ENCODE measurements at places on chromosomes 16 and 17. TPM values are rescaled to one million over a fixed set of nuclear protein-coding genes. Genes with fewer than 3 reads are reported as not detected.

GRCh38 chr17:61554209-61554608 lies 36.8 kb downstream of the NACA2 start:
- no peak for DNase-seq

GRCh38 chr16:64185954-64186353 lies 935.9 kb downstream of the CDH11 start:
- DNase-seq = no peak

GRCh38 chr16:47034455-47034854 lies 61.0 kb upstream of the DNAJA2 start:
- DNase-seq = no peak

GRCh38 chr17:44029736-44030135 lies 15.0 kb upstream of the TMEM101 start:
- DNase-seq = no peak

The HOXB6 gene
- total RNA-seq = 5.1 TPM

The CAMKK1 gene
- total RNA-seq = 3.6 TPM

The ENKD1 gene
- 42.5 TPM for total RNA-seq

The TBC1D3D gene
- total RNA-seq = not detected

Measured in ascending aorta (tissue), 2 donors.